ENCODE measurements at places on chromosomes 5 and 9. TPM values are rescaled to one million over a fixed set of nuclear protein-coding genes. Genes with fewer than 3 reads are reported as not detected.

The ADGRD2 gene
- total RNA-seq, result not detected

GRCh38 chr5:178403956-178404600, 171.5 kb upstream of the PHYKPL start:
- no peak for DNase-seq

The TOR4A gene
- total RNA-seq, result 3.2 TPM

The CYLC2 gene
- not detected for total RNA-seq

GRCh38 chr9:77957652-77958051, 74.0 kb downstream of the GNAQ start:
- DNase-seq, result no peak

GRCh38 chr5:155053501-155053900, 39.9 kb downstream of the KIF4B start:
- no peak for DNase-seq

DNA sequence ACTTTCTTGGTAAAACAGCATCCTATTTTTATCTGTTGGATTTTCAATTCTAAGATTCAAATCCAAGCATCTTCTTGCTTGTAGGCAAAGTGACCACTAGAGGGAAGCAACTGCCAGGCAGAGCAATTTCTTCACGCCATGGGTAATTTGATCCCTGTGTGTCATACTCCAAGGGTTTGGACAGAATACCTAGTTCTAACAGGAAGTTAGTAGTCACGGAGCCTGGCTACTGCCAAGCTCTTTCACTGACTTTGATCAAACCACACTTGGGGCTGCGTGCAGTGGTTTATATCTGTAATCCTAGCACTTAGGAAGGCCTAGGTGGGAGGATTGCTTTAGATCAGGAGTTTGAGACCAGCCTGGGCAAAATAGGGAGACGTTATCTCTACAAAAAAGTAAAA, 473.6 kb upstream of the TNC start:
- no peak for DNase-seq

The DRD1 gene
- total RNA-seq, result 0.05 TPM

The CDK5RAP2 gene
- 35.1 TPM for total RNA-seq

The SHROOM1 gene
- total RNA-seq, result 0.83 TPM

DNA sequence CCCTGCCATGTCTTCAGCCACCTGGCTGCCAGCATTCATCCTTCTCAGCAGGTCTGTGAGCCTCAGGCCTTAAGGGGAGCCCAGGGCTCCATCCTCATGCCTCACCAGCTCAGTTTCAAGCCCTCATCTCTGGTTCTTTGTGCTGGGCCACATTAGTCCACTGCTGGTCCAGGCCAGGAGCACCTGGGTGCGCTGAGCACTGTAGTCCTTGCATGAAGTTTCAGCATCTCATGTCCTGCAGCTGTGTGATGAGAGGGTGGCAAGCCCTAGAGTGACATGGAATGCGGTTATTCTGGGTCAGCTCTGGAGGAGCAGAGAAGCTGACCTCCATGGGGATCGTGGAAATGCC, 42.7 kb downstream of the COL5A1 start:
- DNase-seq, result no peak

The PHF19 gene
- total RNA-seq, result 64.8 TPM

The CACFD1 gene
- 0.73 TPM for total RNA-seq

DNA sequence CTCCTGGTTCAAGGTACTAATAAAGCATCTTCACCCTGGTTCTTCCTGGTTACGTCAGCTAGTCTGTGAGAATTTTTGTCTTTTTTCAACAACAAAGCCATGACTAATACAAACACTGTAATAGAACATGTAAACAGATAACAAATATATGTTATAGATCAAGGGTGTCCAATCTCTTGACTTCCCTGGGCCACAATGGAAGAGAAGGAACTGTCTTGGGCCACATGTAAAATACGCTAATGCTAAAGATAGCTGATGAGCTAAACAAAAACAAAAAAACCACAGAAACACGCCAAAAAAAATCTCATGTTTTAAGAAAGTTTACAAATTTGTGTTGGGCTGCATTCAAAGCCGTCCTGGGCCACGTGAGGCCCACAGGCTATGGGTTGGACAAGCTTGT, 124.5 kb upstream of the GNA14 start:
- DNase-seq, result no peak

GRCh38 chr9:22857316-22857715, 410.7 kb downstream of the DMRTA1 start:
- DNase-seq, result no peak

GRCh38 chr9:113465599-113466140, 2.1 kb downstream of the RGS3 start:
- DNase-seq, result no peak

- DNase-seq, result no peak
Observed at GRCh38 chr5:110096419-110096818, 406.7 kb downstream of the MAN2A1 start.

The CCL21 gene
- not detected for total RNA-seq

DNA sequence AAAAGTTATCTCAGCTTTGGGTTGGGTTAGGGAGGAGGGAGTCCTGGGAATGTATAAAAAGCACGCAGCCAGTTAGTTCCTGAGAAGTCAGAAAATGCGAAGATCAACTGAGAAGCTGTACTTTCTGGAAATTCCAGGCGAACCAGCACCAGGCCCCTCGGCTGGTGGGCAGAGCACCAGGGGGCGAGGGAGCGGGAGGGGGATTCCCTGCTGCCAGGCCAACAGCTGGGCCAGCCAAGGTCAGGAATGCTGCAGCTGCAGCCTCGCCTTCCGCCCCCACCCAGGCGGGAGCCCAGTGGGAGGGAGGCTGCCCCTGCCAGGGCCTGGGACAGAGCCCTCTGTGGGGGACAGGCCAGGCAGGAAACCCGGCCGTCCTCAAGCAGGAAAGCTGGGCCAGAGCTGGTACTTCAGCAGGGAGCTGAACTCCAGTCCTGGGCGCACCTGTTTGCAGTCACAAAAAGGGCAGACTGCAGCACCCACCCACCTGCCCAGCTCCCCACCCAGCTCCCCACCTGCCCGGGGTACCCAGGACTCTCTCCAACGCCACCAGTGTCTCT, 35.5 kb downstream of the VAV2 start:
- no peak for DNase-seq

The CDC20B gene
- total RNA-seq, result 0.16 TPM

The SECISBP2 gene
- 34.7 TPM for total RNA-seq
